ENCODE measurements at places on chromosomes 2 and 18. TPM values are rescaled to one million over a fixed set of nuclear protein-coding genes. Genes with fewer than 3 reads are reported as not detected.

The TPGS2 gene
- total RNA-seq, result 92.7 TPM

The LCLAT1 gene
- total RNA-seq, result 19.3 TPM

The UPP2 gene
- not detected for total RNA-seq

The HOXD12 gene
- not detected for total RNA-seq

The CAD gene
- total RNA-seq, result 66.0 TPM

Data from A549 treated with RU486 at 1 μM for 4 hours (cell line).